Activated CD4-positive, alpha-beta T cell treated with anti-CD3 and anti-CD28 coated beads, Interleukin-2, amount 50 U/mL, for 16 hours (primary cell): ENCODE measurements at places on chromosomes 2 and 18.

GRCh38 chr18:49757513-49758262, 55.6 kb downstream of the ACAA2 start:
- no peak for DNase-seq

GRCh38 chr2:236745420-236746210, 176.0 kb downstream of the ACKR3 start:
- DNase-seq = no peak

GRCh38 chr2:240649331-240649730, 24.1 kb downstream of the GPR35 start:
- DNase-seq = no peak

GRCh38 chr2:219245148-219245898, at the start of the genes GLB1L and STK16:
GLB1L (minus strand) TSS chr2:219245444; CDS start chr2:219243573, 1,871 bp downstream.
STK16 (plus strand) TSS chr2:219245479; CDS start chr2:219246000, 521 bp downstream.
- peak; percentile 93 for DNase-seq

DNA sequence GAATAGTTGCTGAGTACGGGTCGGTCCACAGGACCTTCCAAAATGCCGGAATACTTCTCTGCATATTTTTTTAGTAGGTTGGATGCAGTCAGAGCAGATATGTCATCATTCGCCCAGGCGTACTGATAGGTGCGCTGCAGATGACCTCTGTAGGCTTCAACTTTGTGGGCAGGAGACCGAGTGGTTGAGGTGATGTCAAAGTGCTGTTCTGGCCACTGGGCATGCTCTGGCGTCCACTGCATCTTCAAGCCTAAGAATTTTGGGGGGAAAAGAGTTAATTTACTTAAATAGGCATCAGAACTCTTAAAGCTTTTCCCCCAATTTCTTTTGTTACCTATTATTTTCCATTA, 124.3 kb downstream of the FIGN start:
- no peak for DNase-seq

GRCh38 chr2:46813680-46814079, 101.9 kb downstream of the MCFD2 start:
- no peak for DNase-seq

DNA sequence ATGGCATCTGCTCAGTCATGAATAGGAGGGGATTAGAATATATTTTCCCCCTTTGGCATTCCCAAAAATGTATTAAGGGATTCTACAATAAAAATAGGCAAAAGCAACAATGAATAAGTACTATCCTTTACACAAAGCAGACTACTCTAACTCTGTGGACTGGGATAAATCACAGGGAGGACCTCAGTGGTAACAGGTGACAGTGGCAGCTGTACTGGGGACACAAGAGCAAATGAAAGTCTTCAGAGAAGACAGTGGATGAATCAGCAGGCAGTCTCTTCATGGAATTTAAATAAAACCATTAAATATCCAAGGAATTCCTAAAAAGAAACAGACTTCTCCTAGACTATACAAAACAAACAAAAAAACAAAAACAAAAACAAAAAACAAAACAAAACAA, 4.8 kb downstream of the CDH7 start:
- DNase-seq = no peak
